Dorsolateral prefrontal cortex (tissue), 122 donors: ENCODE measurements at places on chromosomes 7 and 10. TPM values are rescaled to one million over a fixed set of nuclear protein-coding genes. Genes with fewer than 3 reads are reported as not detected.

DNA sequence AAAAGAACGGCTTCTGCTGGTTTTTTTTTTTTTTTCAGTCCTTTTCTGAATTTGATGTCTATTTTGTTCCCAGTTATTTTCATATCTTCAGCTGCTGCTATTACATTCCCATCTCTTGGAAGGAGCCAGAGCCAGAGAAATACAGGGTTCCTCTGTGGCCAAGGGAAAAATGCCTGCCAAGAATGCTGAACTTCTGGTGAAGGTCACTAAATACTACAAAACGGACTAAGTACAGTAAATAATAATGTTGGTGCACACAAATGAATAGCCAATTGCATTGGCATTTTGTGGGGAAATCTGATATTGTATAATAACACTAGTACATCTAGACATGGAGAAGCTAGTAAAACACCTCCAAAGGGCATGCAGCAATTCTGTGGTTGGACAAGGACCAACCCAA lies 56.3 kb upstream of the ZEB1 start:
- DNase-seq: no peak

GRCh38 chr7:151790830-151791620 lies 85.9 kb downstream of the PRKAG2 start:
- DNase-seq: no peak

DNA sequence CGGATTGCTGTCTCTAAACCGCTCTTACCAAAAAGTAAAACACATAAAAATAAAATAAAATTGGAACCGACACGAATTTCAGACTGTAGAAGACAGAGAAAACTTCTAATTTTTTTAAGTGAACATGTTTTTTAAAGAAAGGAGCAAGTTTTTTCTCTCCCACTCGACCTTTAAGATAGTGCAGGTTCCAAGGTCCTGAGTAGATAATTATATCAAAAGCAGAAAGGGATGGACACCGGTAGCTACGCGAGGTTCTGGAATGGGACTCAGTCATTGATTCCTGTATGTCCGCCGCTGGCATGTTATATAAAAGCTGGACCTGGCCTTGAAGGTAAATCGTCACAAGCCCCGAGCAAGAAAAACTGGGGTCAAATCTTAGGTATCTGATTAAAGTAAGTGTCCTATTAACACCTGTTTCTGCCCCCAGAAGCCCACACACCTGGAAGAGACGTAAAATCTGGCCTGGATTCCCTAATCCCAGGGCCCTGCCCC lies 462 bp upstream of the CISD1 start:
- DNase-seq: no peak

GRCh38 chr10:62842983-62843382 lies 26.8 kb upstream of the EGR2 start:
- DNase-seq: no peak

- DNase-seq: no peak
Observed at GRCh38 chr10:110307805-110308204, 3.1 kb upstream of the SMNDC1 start.

GRCh38 chr7:106895246-106895864 lies 30.3 kb downstream of the PIK3CG start:
- no peak for DNase-seq

Gene PDE6C
- not detected for total RNA-seq

Gene CDK1
- total RNA-seq: 1.3 TPM

Gene C7orf33
- total RNA-seq: not detected
